Ecto neural progenitor cell (in vitro differentiated cells): ENCODE measurements at places on chromosomes 6 and 20.
A peak's percentile ranks its signal among the peaks of the same experiment; 100 is the strongest.

- no peak for DNase-seq
These were observed 267.1 kb downstream of the TENT5A start for GRCh38 chr6:81485395-81485794.

- DNase-seq = no peak
These were observed 3.6 kb upstream of the OSTM1 start for GRCh38 chr6:108078191-108078590.

- DNase-seq = no peak
These were observed 69.4 kb upstream of the NAA20 start for GRCh38 chr20:19947611-19948264.

GRCh38 chr6:139708337-139709199, 334.1 kb upstream of the CITED2 start:
- no peak for DNase-seq

DNA sequence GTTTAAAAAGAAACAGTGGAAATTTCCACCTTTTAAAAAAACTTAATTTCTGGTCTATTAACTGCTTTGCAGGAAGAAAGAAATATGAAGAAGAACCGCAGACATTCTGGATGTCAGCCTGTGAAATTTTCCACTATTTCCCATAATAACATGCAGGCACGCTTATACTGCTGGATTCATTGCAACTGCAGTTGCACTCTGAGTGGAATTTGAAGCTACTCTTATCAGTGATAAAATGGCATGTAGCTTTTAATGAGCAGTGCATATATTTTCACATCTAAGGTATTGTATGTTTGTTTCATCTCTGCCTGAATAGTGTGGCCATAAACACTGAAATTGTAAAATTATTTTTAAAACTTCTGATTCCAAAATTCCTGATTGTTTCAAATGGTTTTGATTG, 28.2 kb downstream of the NCOA3 start:
- DNase-seq = no peak

- DNase-seq = no peak
These were observed 531.0 kb upstream of the AGPAT4 start for GRCh38 chr6:161804838-161805237.

DNA sequence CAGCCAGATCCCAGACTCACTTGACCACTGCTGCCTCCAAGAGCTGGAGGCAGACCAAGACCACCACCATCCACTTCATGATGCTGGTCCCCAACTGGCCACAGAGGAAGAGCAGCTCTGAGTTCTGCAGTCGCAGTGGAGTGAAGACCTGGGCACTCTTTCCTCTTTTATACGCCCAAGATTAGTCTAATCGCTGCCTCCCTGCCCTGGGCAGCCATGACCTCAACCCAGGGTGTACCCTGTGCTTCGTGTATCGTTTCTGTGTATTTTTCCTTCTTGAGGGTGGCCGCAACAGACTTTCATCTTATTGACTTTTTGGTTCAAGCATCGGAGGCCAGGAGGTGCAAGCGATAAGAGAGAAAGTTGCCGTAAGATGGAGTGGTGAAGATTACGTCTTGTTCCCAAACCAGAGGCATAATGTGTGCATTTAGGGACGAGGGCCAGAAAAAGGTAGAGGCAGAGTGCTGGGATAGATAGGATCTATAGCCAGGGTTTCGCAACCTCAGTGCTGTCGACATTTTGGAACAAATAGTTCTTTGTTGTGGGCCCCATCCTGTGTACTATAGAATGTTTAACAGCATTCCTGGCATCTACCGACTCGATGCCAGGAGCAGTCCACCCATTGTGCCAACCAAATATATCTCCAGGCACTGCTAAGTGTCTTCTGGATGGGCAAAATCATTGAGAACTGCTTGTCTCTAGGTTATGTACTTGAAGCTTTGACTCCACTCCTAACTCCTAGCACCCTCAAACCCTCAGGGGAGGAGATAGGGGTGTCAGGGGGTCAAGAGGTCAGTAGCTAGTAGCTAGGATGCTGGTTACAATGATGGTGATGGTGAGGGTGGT, at the start of gene PGC:
Gene PGC (minus strand): TSS at position 142 of the 846 bp plus-strand sequence. CDS start 63 bp downstream, at position 79.
- no peak for DNase-seq

GRCh38 chr6:20173833-20174792, 38.2 kb downstream of the MBOAT1 start:
- no peak for DNase-seq

GRCh38 chr6:15363523-15364400, 117.9 kb downstream of the JARID2 start:
- DNase-seq = no peak

DNA sequence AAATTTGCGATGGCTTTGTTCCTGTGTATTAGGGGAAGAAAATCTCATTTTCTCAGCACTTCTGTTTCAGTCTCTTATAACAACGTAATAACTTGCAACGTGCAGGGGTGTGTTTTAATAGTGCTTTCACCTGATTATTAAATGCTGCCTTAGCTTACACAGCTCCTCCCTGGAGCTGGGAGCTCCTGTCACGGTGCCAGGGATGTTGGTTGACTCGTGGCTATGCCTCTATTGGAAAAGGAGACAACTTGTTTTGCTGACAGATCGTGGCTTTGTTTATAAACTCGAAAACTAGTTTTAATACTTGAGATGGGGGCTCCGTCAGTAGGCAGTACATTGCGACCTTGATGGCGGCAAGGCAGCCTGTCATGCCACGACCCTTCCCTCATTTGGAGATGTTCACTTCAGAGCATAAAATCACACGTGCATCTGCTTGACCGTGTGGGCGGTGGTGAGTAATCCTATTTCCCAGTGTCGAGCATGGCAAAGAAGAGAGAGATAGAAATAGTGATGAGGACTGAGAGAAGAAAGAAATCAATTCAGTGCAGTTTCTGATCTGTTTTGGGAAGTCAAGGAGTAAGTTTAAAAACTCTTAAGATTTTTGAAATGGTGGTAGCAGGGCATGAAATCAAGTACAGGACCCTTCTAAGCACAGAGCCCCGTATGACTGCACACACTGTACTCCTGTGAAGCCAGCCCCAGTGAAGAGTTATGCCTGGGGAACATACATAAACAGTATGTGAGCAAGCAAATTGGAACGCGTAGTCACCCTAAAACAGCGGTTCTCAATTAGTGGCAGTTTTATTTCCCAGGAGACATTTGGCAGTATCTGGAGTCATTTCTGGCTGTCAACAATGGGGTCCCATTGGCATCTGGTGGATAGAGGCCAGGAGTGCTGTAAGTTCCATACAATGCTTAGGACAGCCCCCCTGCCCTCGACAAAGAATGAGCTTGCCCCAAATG, 147.2 kb downstream of the DOK5 start:
- no peak for DNase-seq

- DNase-seq = no peak
These were observed 29.2 kb upstream of the ALDH8A1 start for GRCh38 chr6:134979142-134979541.

GRCh38 chr6:16301511-16301910, 63.1 kb downstream of the GMPR start:
- DNase-seq = no peak

DNA sequence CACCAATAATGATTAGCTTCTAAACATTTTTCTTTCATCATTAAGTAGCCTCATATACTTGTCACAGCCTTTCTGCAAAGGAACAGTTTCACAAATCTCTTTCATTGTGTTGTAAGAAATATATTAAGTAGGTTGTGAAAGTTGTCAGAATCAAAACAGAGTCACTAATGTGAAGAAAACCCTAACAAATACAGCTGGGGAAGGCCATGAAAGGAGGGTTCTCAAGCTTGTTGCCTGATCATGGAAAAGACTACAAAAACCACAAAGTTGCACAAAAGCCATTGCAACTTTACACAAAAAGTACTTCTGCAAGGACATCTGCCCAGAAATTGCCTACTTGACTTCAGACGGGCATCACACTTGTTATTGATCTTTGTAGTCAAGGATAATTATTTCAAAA, 216.1 kb downstream of the ALDH8A1 start:
- DNase-seq = no peak

DNA sequence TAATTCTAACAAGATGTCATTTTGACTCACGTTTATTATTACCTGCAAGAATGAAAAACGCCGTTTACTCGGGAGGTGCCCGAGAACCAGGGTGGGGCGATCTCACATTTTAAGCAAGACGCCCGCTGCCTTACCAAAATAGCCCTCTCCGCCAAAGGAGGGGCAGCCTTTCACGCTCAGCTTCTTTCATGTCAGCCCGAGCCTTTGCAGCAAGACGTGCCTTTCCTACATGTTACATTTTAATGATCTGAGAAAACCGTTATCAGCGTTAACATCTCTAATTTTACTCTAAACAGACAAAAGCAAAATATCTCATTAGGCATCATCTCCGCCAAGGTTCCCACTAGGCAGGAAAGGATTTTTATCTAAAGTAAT, 2.0 kb downstream of the BACH2 start:
- DNase-seq = no peak

GRCh38 chr6:7166410-7167293, 58.9 kb downstream of the RREB1 start:
- DNase-seq = no peak

DNA sequence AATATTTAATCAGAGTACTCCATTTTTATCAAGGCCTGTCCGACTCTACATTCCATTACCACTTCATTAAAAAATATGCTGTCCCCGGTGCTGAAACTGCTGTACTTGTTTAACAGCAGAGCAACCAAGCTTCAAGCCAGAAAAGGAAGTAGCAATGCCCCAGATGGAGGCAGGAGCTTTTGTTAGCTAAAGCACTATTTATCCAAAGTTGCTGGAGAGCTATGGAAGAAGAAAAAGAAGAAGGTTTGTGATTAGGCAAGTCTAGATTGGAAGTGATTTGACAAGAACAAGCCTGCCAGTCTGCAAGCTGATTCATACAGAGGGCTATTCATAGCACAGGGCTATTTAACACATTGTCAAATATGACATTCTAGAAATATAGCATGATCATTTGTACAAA, 160.9 kb upstream of the SPTLC3 start:
- DNase-seq = no peak

- peak; percentile 72 for DNase-seq
These were observed 7.2 kb downstream of the HLA-DMB start for GRCh38 chr6:32933661-32934085.

- no peak for DNase-seq
These were observed 237.0 kb downstream of the NFATC2 start for GRCh38 chr20:51305316-51306052.

DNA sequence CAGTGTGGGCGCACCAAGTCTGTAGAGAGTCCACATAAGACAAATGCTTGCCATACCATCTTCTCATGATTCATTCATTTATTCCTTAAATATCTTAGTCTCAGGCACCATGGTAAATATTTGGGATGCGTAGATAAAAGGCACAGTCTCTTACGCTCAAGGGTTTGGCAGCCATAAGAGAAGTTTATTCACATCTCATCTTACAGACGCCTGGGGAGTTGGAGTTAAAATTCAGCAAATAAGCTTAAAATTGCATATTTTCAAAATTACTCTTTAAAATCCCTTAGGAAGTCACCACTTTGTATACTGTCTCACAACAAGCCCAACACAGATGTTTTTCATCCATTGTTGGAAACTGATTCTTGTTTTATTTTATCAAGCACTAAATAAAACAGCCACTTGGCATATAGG, 363.3 kb downstream of the KIF16B start:
- no peak for DNase-seq

- DNase-seq = no peak
These were observed 197.1 kb upstream of the RGS17 start for GRCh38 chr6:153328194-153328593.

DNA sequence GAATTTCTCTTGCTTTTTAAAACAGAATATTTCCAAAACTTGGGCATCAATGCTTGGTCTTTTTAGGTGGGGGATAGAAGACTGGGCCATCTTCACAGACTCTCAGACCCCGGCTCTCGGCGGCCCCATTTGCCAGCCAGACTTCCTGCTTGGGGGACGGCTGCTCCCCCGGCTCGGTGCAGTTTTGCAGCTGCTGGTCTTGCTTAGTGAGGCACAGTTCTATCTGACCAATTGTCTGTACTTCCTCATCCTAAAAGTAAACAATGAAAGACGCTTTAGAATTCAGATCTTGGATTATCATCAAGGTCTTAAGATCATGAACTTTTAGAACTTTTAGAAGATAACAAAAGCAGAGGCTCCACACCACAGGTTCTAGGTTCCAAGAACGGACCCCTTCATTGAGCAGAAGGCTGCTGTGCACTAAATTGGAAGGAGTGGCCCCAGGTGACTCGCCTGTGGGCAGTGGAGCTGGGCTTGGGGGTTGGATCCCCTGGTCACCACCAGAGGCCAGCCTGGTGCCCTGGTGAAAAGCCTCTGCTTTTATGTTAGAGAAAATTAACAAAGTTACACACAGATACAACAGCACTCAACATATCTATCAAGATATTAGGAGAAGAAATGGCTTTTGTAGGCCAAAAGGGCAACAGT, 26.7 kb downstream of the RNASET2 start:
- DNase-seq = no peak

DNA sequence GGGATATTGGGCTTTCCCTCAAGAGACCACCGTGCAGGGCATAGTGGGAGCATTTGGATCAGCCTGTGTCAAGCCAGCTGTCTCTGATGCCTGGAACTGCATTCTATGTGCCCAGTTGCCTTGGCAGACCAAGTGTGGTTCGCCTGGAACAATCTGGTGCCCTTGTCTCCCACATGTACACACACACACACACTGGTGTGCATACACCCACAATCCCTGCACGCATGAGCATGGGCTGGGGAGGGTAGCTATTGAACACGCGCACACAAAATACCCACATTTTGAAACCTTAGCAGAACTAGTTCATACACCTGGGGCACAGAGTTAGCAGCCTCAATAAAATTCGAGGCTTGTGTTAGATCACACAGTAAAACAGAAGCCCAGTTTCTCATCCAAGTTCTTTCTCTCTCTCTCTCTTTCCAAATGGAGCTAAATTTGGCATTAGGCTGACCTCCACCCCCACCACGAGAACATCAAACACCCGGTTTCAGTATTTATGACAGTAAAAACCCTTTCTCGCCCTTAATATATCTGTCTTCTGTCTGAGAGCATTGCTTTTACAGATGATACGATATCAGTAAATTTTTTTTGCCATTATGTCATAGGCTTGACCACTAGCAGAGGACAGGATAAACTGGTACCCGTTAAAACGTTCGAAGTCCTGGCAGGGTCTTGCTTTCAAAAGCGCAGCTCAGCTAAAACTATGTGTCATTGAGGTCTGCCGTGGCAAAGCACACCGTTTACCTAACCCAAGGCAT, 18.2 kb upstream of the NFATC2 start:
- DNase-seq = no peak

DNA sequence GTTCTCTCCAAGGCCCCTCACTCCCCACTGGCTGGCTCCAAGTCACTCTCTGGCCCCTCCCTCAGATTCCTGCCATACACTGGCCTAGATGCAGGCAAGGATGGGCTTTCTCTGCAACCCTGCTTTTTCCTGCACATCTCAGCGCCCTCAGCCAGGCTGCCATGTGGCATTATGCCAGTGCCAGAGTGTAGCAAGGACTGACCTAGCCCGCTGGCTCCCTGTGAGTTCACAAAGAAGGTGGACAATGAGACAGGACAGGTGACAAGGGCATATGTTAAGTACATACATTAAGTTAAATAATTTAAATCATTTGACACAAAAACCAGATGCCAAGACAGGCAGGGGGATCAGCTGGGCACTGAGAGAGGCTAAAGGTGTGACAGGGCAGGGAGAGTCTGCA, 394.6 kb downstream of the ZFAND3 start:
- DNase-seq = no peak

DNA sequence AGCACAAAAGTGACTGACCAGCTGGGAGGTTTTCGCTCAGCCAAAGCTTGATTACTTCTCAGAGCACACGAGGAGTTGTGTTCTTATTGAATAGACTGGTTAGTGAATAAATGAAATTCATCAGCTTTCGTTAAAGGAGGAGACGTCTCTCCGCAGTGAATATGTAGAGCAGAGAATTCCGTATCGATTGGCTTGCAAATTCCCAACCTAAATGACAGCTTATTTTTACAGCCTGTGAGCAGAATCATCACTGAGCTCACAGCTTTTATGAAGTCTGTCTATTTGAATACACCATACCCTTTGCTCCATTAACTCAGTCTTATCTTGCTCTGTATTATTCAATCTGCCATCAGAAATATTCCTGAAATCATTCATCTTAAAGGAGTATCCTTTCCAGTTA, 192.7 kb downstream of the SASH1 start:
- no peak for DNase-seq
